ENCODE measurements at places on chromosomes 6 and 20.

DNA sequence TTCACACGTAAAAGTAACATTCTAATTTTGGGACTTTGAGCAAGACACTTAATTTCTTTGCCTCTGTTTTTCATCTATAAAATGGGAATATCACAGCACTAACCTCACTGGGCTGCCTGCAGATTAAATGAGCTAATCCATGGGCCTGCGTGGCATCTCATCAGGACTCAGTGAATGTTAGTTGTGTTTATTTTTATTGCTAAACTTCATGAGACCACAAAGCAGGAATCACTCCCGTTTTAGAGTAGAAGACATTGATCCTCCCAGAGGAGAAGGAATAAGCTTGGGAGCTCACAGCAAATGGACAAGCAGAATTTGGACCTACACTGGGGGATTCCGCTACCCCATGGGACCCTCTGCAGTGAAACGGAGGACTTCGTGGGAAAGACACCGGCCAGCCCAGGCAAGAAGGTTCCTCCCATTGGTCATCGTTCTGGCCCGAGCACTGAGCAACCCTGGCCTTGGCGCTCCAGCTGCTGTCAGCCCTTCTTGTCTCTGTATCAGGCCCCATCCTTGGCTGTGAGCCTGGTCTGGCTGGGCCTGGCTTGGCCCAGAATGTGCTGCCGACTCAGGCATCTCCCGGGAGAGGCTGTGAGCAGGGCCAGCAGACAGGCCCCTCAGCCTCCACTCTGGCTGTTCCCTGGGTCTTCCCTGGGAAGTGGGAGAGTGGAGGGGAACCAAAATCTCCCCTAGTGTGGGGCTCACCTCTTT lies 79.8 kb downstream of the NFATC2 start:
- peak; percentile 78 for DNase-seq

DNA sequence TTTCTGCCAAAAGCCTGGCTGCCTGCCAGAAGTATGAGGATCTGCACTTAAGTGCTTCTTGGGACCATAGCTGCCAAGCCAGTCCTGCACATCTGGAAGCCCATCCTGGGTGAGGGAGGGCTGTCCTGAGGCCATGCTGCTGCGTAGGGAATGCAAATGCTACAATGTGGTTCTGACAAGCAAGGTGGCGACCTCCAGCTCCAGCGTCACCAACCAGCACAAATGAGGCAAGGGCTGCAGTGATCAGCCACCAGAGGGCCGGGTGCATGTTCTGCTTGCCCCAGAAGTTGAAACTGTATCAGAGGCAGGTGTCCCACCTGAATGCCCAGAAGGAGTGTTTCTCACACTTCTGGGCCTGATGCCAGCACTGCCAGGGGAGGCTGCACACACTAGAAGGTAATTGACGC lies 99.1 kb upstream of the KCNQ5 start:
- DNase-seq = no peak

DNA sequence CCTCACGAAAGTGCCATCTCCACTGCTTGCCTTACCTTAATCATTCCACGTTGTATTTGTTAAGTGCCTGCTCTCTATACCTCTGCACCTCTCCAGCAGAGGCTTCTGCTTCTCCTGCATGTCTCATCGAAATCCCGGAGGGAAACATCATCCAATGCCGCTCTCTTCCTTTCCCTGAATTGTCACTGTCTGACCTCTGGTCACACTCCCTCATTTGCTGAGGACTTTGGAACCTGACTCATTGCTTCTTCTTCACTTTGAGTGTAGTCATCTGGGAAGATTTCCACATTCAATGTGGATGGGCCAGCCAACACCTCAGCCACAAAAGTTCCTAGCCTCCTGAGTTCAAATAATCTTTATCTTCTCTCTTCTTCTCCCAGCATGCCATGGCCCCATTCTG lies 78.9 kb upstream of the BEND6 start:
- no peak for DNase-seq

GRCh38 chr6:12051861-12052368 lies 39.8 kb downstream of the HIVEP1 start:
- no peak for DNase-seq

DNA sequence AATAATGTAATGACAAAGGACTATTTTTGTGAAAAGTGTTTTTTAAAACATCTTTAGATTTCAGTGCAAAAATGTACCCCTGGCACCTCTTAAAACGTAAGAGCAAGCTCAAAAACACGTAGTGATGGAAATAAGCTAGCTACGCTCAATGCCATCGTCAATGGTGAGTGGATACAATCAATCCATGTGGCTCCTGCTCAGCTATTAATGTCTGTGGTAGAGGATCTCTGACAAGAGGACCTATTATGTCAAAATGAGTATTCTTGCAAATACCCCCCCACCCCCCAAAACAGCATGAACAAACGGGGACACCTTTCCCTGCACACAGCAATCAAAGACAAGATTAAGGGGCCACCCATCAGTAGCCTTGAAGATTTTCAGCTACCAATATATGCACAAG lies 65.1 kb upstream of the PTGIS start:
- no peak for DNase-seq

DNA sequence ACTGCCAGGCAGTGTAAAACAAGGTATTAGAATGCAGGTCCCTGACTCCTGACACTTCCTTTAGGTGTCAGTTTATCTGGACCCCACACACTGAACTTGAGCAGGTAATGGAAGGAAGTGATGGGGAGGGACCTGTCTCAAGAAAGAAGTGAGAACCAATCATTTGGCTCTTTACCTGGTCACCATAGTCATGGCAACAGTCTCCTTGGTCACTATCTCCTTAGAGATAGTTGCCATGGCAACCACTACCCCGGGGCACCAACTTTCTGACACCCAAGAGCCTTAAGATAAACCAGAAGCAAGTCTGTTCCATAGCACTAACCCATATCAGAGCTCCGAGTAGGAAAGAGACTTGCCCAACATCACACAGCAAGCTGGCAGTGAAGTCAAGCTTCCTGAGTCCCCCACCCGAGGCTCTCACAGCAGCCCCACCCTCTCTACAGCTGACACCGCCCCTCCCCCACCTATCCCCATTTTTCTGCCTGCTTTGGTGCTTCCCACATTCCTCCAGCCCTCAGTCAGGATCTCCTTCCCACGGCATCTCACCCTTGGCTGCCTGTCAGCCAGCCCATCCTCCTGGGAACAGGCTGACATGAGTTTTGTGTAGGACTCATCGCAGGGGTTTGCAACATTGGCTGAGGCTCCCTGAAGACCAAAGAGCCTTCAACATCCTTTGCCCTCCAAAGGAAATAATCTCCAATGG lies 16.3 kb upstream of the HM13 start:
- DNase-seq = peak; percentile 86

DNA sequence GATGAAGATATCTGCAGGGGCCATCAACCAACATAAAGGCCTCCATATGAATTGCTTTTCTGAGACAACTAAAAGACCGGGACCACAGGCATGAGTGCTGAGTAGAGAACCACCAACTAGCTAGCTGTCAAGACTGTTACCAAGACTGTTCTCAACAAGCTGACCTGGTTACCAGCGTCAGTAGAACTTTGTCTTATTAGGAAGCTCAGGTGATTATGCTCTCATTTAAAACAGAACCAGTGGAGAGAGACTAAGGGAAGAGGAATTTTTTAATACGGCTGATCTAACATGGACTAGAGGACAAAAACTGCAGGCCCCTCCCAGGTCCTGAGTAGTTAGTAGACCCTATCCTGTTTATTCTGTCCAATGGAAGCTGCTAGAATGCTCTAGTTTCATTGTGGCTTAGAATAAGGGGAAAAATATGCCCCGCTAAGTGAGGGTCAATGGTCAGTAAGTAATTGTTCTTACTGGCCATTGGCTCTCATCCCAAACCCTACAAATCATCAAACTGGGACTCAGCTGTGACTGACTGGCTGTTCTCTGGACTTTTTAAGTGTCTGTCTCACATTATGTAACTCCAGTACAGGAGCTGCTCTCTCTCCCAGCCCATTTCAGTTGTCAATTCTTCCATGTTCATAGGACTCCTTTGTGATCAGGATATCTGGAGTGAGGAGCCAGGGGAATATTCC lies 3.8 kb upstream of the DYNLRB1 start:
- DNase-seq = no peak

GRCh38 chr6:87484491-87484890 lies 11.7 kb downstream of the SLC35A1 start:
- no peak for DNase-seq

- DNase-seq = no peak
Observed at GRCh38 chr6:36765190-36765589, 67.6 kb downstream of the RAB44 start.

- DNase-seq = peak; percentile 91
Observed at GRCh38 chr6:133923938-133924593, 29.0 kb upstream of the TBPL1 start.

GRCh38 chr6:15881150-15881549 lies 218.3 kb upstream of the DTNBP1 start:
- DNase-seq = no peak

DNA sequence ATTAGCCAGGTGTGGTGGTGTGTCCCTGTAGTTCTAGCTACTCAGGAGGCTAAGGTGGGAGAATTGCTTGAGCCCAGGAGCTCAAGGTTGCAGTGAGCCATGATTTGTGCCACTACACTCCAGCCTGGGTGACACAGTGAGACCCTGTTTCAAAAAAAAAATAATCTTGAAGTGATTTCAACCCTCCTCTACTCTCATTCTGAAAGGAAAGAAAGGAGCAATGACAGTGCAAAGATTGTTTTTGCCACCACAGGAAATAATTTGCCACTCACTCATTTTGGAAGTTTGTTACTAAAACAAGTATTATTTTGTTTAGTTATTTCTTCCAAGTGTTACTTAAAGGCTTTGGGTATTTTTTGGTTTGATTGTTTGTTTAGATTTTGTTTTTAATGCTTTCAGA lies 45.6 kb downstream of the BLTP3A start:
- DNase-seq = no peak

GRCh38 chr6:42923666-42924065 lies 5.6 kb upstream of the CNPY3 start:
- peak; percentile 67 for DNase-seq

GRCh38 chr6:398065-398464 lies 6.5 kb downstream of the IRF4 start:
- no peak for DNase-seq

DNA sequence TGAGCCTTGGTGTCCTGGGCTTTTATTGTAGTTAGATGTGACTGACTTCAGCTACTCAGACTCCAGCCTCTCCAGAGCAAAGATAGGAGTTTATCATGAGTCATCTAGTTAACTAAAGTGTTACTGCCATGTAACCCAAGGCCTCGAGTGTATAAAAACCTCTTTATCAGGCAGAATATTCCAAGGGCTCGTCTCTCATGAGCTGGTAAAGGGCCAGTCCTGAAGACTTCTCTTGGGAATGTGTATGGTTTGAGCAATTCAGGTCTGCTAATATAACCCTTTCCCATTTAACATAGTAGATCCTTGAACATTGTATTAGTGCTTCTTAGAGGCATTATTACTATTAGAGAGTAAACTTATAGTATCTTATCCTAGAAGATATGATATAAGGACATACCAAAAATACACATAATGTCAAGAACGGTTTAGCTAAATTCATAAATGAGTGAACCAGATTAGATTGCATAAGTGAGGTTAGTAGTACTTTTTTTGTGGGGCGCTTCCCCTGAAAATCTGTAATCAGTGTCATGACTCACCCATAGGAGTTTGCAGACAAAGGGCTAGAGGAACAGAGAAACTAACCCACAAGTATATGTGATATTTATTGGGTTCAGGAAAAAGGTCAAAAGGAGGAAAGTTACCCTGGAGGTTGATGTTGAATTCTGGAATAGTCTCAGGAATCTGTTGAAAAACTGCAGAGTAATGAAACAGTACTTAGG lies 16.0 kb downstream of the DSE start:
- peak; percentile 83 for DNase-seq

DNA sequence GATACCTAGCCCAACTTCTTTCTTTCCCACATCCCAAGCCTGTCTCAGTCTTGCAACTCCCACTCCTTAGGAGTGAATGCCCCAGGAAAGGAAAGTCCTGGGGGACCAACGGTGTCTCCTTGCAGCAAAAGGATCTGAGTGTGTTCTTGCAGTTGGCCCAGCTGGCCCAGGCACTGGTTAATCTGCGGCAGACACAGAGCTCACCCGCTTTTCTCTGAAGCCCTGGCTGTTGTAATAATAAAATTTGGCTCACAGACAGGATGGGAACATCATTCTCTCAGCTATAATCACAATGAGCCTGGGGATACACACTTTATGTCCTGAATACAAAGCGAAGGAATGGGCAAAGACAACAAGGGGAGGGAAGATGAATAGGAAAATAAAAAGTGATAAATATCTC lies 287.0 kb upstream of the PRND start:
- no peak for DNase-seq

DNA sequence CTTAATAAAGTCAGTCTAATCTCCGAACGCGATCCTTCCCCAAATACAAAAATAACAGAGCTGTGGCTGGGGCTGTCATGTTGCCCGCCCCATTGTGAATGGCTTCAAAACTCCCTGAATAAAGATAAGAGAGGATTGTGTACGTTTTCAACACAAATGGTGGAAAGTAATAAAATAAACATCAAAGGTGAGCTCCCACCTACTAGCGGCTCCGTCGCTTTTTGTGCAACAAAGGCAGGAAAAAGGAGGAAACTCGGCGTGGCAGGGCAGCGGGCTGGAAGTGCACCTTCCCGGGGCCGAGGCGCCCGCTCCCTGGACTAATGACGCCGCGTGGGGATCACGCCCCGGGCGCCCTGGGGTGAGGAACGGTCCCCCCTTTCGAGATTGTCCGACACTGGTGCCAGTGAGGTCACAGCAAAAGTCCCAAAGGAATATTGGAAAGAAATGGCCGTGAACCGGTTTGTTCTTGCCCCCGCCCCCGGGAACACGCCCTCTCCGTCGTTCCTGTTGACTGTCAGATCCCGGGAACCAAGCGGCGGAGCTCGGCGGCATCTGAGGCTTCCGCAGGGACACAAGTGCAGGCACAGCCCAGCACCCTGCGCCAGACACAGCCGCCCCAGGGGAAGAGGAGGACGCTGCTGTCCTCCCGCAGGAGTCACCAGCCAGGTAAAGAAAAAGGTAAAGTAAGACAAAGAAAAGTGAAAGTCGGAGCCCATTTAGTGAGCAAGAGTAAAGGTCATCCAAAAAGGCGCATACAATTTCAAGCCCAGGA lies 1.1 kb upstream of the FOXQ1 start:
- no peak for DNase-seq

DNA sequence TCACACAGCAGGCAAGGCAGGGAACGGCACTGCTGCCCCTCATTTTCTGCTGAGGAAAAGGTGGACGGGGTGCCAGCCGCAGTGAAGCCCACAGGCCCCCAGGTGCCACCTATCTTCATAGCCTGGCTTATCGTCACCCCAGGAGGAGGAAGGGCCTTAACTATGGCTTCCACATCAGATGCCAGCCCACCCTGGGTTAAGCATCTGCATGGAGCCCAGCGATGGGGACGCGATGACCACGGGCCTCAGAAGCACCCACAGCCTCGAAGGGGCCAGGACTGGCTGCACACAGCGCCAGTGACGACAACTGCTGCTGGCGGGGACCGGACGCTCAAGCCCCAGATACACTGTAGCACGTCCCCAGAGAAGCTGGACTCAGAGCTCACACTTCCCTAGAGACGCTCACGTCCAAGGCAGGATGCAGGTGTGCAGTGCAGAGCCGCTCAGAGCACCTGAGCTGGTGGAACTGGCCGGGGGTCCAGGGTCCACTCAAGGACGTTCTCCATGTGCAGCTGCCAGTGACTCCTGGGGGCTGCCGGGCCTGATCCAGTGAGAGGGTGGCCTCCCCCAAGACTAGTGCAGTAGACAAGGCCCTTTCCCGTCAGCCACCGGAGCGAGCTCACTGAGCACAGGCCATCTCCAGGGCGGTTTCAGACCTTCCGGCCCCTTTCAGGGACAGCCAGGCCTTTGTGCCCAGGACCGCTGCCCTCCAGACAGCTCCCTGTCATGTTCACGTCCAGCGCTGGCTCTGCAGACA lies 83.0 kb downstream of the YTHDF1 start:
- DNase-seq = no peak

- peak; percentile 70 for DNase-seq
Observed at GRCh38 chr6:144493035-144493910, 208.1 kb downstream of the UTRN start.

- DNase-seq = peak; percentile 71
Observed at GRCh38 chr6:16639684-16640480, 121.4 kb downstream of the ATXN1 start.

Data from fibroblast of the aortic adventitia (primary cell).